ENCODE measurements at places on chromosomes 6 and 20.

GRCh38 chr6:170605574-170606259, 21.3 kb upstream of the PDCD2 start:
- DNase-seq: no peak

DNA sequence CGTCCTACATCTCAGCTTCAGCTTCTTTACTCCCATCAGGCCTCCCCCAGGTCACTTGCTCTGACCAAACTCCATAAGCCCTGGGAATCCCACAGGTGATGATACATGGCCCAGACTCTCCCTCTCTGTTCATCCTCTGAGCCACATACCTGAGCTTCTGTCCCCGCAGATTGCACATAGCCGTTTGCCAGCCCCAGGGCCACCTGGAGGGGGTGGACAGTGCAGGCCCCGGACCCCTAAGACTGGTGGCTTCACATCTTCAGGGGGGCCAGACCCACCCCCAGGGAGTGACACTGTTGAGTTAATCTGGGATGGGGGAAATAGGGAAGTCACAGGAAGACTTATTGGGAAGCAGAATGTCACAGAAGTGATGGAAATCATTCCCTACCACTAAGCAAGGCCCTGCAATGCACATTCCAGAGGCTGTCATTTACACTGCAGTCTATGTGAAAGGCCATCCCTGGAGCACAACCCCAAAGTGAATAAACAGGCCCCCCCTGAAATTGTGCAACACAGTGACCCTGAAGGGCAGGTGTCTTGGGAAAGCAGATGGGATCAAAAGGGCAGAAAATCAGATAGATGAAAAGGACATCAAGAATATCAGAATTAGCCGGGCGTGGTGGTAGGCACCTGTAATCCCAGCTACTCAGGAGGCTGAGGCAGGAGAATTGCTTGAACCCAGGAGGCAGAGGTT, 2.2 kb downstream of the RXRB start:
- DNase-seq: no peak

DNA sequence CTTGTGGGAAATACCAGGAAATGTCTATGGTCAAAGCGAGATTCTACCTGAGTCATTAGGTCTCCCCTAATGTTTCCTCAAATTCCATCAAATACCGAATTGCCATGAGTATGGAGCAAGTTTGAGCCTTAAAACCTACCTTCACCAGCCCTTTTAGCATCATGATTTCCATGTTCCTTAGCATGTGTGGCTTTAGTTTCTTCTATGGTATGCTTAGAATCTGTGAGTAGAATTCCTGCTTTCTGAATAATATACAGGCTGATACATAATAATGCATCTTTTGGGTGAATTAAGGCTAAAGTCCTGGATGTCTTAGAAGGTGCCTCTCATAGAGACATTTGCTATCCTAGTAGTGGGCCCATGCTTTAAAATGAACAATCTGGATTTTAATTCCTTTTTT, 32.0 kb downstream of the TSPYL4 start:
- no peak for DNase-seq

- peak; percentile 39 for DNase-seq
Measured at GRCh38 chr6:63636518-63637021, 968 bp downstream of the PHF3 start.

DNA sequence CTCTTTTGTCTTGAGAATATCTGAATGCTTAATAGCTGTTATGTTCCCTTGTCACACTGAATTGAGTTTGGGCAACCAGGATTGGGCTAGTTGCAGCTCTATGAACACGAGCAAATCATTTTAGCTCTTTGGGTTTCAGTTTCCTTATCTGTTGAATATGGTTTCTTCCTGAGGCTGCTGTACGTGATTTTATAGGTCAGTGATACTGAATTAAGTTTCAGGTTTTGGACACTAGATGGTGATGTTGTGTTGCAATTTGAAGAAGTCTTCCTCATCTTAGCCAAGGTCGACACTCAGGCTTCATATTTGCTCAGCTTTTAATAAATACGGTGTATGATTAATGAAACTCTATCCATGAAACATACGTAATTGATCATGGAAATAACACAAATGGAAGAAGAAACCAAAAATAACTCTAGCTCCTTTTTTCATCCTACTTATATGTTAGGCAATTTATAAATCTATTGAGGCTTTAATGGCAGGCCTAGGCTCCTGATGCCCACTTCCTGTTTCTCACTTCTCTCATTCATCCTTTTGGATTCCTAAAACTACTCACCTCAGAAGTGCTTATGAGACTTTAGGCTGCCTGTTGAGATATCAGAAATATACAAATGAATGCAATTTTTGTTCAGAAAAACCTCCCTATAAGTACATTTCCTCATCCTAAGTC, 354.1 kb upstream of the MAP3K7 start:
- no peak for DNase-seq

GRCh38 chr6:23306251-23306950, 737.0 kb downstream of the HDGFL1 start:
- DNase-seq: no peak

DNA sequence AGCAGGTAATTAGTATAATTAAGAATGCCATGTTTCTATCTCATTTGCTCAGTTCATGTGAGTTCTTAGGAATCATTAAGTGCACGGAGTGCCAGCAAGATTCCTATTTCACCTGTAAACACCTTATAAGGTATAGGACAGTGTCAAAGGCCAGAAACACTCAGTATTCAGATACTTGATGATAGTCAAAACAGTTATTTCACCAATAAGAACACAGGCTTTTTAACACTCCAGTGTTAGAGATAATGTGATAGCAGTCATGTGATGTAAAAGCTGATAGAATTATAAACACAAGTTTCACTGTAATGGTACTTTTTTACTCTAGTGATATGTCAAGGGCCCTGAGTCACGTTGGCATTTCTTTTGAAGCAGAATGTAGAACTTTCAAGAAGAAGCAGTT, at the start of gene GPRC6A:
Gene GPRC6A (minus strand): TSS at position 101 of the 400 bp plus-strand sequence. CDS start 70 bp downstream, at position 31.
- no peak for DNase-seq

GRCh38 chr6:154249499-154250298, 106.9 kb downstream of the IPCEF1 start:
- DNase-seq: peak; percentile 46

DNA sequence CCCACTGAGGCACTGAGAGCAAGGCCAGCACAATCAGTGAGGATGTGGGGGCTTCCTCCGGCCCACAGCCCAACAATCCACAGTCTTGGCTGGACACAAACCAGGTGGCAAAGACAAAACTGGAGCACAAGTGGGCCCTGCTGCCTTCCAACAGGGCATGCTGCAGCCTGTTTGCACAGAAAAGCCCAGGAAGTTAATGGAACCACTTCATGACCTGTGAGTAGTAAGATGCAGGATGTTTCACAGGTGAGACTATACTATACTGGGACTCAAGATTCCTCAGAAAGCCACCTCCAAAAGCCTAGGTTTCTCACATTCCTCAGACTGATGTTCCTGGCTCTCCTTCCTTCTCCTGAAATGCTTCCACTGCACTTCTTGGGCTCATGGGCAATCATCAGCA, 235.5 kb downstream of the KIF16B start:
- DNase-seq: no peak

DNA sequence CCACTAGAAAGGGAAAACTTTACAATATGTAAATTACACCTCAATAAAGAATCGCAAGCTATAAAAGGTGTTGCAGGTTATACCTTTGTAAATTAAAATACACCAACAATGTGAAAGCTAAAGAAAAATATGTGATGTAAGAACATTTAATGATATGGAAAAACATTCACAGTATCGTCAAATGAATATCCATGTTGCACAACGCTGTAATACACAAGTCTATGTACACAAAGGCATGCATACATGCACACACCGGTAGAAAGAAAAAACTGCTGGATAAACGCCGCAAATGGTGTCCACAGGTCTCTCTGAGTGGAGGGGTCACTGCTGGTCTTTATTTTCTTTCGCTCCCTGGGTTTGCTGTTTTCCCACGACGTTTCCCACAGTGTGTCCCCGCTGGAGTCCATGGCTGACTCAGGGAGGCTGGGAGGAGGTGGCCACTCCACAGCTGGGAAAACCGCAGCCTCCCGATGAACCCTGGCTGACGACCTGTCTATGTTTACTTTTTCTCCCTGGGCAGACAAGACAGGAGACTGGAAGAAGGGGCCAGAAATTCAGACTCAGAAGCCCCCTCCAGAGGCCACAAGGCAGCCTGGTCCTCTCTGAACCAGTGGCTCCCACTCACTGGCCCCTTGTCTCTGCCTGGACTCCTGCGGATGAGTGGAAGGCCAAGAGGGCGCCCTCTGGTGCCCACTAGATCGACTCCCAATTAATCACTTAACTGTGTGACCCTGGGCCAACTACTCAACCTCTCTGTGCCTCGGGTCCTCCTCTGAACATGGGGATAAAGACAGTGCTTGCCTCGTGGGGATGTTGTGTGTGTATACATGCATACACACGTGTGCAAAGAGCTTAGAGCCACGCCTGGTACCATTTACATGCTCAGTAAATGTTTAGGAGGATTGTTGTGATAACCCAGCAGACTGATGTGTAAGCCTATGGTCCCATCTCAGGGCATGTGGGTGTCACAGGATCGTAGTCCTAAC, 12.8 kb upstream of the BPI start:
- DNase-seq: no peak

DNA sequence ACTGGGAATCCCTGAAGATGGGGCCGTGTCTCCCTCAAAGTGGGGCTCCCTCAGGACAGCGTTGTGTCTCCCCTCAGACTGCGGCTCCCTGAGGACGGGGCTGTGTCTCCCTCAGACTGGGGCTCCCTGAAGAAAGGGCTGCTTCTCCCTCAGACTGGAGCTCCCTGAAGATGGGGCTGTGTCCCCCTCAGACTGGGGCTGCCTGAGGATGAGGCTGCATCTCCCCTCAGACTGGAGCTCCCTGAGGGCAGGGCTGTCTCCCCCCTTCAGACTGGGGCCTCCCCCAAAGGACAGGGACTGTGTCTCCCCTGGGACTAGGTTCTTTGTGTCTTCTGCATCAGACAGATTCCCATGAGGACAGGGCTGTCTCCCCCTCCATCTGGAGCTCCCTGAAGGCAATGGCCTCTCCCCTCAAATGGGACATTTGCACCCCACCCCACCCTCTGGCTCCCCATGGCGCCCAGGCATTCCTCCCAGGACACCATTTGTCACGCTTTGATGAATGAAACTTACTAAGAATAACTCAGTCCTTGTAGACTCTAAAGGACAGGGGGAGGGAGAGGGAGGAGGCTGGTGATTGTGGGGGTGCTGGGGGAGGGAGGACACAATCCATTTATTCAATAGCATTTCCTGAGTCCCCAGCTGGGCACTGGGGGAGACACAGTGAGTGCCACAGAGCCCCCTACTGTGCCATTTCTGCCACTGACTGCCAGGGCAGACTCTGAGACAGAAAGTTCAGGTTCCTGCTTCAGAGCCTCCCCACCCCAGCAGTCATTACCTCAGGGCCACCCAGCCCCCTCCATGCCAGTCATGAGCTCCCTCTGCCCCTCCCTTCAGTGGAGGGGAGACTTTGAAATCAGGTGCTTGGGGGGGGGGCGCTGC, 122.4 kb downstream of the MRPL14 start:
- no peak for DNase-seq

- no peak for DNase-seq
Measured at GRCh38 chr20:21388566-21388965, 8.8 kb downstream of the NKX2-4 start.

DNA sequence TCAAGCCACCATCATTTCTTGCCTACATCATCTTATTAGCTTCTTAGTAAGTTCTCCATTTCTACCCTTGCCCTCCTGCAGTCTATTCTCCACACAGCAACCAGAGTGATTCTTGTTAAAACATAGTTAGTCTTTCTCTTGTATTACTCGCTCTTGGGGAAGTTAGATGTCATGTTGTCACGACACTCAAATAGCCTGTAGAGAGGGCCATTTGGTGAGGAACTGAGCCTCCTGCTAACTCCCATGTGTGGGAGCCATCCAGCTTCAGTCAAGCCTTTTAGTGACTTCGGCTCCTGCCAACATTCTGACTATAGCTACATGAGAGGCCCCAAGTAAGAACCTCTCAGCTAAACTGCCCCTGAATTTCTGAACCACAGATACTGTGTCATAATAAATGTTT, 395.4 kb downstream of the CDC5L start:
- DNase-seq: no peak

GRCh38 chr20:63520934-63521601, 503 bp downstream of the PPDPF start:
- DNase-seq: peak; percentile 60

All from NK-92 treated with Interleukin-12 subunit alpha and Interleukin-12 subunit beta, amount 100 ng/mL, for 24 hours (cell line).